GM19239 (cell line): ENCODE measurements at places on chromosomes 12 and 14.

GRCh38 chr14:25132732-25133422, 82.9 kb upstream of the STXBP6 start:
- DNase-seq, result peak; percentile 37

GRCh38 chr12:110941391-110941790, 21.0 kb upstream of the MYL2 start:
- DNase-seq, result no peak

GRCh38 chr12:51620448-51620847, 29.4 kb downstream of the SCN8A start:
- no peak for DNase-seq

DNA sequence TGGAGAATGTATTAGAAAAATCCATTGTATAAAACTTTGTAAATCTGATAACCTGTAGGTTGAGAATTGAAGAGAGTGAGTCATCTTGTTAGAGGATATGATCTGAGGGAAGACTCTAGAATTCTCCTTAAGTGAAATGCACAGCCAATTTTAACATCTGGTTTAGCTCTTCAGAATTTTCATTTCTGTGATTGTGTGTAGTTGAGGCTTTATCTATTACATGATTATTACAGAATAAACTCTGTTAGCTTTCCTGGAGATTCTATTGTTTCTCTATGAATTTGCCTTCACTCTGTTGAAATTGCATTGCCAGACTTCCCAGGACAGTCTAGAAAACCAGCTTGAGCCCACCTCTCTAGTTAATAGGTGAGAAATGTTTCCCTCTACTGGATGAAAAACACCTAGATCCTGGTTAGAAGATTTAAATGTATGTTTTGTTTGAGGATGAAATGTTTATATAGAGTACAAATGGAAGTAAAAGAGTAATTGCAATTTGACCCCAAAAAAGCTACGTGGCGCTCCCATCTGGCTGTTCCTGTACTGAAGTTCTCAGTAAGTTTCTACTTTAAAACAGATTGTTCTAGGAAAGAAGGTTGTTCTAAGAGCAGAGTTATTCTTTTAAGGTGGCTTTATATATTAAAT, 2.9 kb downstream of the NUDT4 start:
- DNase-seq, result no peak

DNA sequence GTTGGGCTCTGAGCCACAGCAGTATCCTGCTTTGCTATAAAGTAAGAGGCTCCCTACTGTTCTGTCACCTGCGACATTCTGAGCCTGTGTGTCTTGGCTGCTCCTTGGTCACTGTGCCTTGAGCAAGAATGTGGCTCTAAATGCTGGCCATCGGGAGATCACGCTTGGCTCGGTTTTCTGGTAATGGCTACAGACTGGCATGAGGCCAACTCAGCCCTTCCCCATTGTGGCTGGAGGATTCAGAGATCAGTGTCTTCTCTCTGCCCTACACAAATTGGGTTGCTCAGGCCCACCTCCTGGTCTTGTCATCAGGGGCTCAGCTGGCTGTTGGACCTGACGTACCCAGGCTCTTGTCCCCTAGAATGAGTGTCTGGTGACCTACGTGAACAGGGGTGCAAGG, 94.5 kb downstream of the PLXNC1 start:
- no peak for DNase-seq

DNA sequence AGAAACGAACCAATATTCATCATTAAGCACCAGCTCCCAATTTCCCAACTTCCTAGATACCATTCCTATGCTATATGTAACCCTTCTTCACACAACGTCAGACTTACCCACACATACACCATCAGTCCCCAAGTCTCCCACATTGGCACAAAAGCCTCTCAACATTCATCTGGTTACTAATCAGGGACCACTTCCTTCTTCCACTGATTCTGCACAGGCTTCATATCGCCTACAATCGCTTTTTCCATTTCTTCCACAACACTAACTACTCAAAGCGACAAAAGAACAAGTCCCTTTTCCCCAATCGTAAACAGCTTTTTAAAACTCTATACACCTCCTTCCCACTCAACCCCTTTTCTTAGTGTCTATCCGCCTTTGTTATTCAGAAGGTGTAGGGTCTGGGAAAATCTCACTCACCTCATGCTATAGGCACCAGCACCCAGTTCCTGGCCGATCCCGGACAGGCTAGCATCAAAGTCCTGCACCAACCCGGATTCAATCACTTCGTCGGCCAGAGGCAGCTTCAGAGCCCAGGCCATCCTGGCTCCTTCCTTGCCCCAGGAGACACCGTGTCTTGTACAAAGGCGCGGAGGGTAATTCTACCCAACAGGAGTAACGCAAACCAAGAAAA, 936 bp downstream of the TFCP2 start:
- no peak for DNase-seq

DNA sequence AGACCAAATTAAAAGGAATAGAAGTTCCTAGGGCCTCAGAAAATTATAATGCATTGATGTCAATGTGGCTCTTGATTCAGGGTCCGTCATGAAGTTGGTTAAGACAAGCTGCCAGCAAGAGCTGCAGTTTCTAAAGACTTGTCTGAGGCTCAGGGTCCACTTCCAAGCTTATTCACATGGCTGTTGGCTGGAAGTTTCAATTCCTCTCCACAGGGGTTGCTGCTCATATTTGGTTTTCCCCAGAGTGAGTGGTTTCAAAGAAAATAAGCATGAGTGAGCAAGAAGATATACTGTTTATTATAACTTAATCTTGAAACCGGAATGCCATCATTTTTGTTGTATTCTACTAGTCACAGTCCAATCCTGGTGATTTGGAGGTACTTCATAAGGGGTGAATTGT, 1247.4 kb downstream of the LRFN5 start:
- DNase-seq, result no peak

GRCh38 chr12:106211973-106212372, 35.8 kb downstream of the CKAP4 start:
- DNase-seq, result no peak

- DNase-seq, result peak; percentile 40
Measured at GRCh38 chr14:81269100-81269978, 48.6 kb upstream of the GTF2A1 start.

DNA sequence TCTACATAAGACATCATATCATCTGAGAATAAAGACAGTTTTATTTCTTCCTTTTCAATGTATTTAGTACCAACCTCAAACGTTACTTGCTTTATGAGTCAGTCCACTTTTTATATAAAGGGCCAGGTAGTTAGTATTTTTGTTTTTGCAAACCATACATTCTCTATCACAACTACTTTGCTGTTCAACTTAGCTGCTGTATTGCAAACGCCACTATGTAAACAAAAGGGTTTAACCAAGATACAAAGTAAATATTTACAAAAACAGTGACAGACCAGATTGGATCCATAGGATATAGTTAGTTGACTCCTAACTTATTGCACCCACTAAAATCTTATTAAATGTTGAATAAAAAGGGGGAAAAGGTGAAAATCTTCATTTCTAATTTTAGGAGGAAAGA, 87.7 kb upstream of the FOXG1 start:
- DNase-seq, result no peak

DNA sequence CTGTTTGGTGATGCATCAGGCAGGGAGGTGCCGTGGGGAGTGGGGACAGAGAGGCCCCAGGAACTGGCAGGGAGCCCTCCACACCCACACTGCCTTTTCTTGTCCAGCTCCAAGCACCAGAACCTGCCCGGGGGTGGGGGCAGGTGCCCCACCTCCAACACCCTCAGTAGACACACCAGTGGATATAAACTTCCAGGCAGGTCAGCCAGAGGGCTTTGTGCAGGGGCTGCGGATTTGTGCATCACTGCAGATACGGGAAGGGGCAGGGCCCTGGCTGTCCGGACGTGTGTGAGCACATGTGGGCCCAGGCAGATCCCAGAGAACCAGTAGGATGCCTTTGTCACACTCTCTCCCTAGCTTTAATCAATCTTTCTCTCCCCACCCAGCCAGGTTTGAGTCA, 1.3 kb upstream of the TGM1 start:
- no peak for DNase-seq

- DNase-seq, result no peak
Measured at GRCh38 chr14:91138511-91139359, 24.9 kb downstream of the DGLUCY start.

DNA sequence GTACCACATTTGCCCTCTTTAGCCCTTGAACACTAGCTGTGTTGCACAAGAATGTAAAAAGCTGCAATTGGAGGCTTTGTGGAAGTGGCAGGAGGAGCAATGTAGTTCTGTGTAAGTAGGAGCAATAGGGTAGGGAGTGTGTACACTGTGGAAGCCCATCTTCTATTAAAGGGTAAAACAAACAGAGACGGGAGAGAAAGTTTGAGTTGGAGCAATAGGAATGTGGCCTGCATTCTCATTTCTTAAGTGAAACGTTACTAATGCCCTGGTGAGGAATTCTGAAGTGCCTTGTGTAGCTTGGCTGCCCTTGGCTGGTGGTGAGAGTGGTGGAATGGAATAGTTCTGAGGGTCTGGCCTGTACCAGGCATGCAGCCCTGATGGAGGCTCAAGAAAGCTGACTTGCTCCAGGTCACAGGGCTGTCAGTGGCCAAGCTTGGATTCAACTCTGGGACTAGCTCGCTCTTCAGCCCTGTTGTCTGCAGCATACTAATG, 38.8 kb upstream of the ATP23 start:
- DNase-seq, result no peak

DNA sequence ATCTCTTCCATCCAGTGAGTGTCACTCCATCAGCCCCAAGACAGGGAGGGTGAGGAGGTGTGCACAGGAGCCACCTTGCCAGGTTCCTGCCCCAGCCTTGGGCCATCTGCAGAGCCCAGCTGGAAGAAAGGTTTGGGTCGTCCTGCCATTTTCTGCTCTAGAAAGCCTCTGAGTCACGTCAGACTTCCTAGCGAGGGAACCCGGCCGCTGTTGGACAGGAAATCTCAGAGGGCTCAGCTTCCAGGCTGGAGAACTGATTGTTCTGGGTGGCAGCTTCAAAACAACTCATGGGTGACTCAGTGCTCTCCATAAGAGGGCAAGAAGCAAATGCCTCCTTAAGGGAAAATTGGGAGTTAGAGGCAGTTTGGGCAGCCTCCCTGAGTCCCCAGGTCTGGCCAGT, 16.6 kb downstream of the HIP1R start:
- DNase-seq, result no peak

DNA sequence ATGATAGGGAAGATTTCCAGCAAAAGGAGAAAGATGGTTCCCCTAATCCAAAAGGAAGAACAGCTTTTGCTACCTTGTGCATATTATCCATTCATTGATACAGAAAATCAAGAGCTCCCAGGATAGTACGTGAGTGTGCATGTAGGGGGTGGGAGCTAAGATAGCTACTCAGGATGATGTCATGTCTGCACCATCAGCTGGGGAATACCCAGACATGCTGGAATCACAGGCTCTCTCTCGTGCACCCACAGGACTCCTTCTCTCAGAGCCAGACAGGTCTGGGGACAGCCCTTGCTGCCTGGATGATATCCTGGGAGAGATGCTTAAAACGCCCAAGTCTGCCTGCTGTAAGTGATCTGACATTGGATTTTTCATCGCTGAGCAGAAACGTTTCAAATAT, 38.9 kb downstream of the FOXN3 start:
- no peak for DNase-seq

- DNase-seq, result no peak
Measured at GRCh38 chr14:41925409-41925808, 318.7 kb downstream of the LRFN5 start.

DNA sequence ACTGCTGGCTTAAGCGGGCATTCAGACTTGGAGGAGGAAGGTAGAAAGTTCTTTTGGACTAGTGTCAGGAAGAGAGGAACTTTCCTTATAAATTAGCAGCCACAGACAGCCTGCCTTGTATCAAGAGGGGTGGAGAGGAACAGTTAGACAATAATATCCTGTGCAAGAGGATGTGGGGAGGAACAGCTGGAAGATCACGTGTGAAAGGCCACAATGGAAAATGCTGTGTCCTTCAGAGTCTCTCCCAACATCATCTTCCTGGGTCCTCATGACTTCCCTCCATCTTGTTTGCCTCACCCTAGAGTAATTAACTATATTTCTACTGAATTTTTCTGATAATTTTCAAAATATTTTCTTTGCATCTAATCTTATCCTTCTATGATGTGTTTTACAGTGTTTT, 117.4 kb downstream of the MGAT4C start:
- no peak for DNase-seq
